ENCODE measurements at places on chromosomes 5 and 9. TPM values are rescaled to one million over a fixed set of nuclear protein-coding genes. Genes with fewer than 3 reads are reported as not detected.

- no peak for DNase-seq
Observed at GRCh38 chr5:135222771-135223170, 176.3 kb downstream of the MACROH2A1 start.

DNA sequence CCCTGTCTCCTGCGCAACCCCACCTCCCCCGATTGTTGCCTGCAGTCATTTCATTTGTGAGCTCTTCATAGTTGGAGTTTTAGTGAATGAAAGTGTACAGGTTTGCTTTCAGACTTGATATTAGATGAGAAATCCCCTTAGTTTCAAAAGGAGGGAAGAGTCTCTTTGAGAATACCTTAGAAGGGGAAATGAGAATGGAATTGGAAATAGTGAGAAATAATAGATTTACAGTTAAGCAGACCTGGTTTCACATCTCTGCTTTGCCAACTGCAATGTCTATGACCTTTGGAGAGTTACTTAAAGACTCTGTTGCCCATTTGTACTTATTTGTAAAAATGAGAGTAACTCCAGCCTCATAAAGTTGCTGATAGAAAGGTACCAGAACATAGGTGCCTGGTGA lies 120.4 kb downstream of the ZNF462 start:
- DNase-seq: no peak

GRCh38 chr9:4196886-4197285 lies 103.0 kb downstream of the GLIS3 start:
- no peak for DNase-seq

DNA sequence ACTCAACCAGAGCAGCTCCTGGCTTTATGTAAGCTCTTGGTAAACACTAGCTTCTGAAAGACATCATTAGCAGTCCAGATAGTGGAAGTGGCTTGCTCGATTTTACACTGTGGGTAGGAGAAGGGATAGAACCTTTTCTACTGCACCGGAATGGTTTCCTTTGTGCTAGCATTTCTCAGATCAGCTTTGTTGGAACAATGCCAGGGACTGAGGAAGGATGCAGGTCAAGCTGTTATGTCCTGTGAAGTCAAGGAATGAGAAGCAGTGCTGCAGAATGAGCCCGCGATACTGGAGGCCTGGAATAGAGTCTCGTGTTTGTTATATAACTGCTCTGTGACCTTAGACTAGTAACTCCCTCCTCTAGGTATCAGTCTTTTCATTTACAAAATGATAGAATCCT lies 233.6 kb downstream of the GABRB2 start:
- DNase-seq: no peak

DNA sequence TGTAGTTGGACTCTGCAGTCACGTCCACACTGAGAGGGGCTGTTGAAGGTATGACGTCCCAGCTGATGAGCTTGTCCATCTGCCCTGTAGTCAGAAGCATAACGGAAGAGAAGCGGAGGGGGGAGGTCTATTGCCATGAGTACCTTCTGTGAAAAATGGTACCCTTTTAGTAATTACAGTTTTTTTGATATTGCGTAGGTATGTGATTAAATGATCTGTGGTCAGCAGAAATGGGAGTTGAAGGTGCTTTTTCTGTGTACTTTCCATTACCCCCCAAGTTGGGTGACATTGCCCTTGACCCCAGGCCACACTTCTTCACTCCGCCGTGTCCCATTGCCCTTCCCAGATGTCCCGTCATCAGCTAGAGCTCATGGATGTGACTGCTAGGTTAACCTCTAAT lies 45.9 kb downstream of the SNX30 start:
- DNase-seq: no peak

- DNase-seq: no peak
Observed at GRCh38 chr5:157914151-157914788, 55.3 kb upstream of the CLINT1 start.

DNA sequence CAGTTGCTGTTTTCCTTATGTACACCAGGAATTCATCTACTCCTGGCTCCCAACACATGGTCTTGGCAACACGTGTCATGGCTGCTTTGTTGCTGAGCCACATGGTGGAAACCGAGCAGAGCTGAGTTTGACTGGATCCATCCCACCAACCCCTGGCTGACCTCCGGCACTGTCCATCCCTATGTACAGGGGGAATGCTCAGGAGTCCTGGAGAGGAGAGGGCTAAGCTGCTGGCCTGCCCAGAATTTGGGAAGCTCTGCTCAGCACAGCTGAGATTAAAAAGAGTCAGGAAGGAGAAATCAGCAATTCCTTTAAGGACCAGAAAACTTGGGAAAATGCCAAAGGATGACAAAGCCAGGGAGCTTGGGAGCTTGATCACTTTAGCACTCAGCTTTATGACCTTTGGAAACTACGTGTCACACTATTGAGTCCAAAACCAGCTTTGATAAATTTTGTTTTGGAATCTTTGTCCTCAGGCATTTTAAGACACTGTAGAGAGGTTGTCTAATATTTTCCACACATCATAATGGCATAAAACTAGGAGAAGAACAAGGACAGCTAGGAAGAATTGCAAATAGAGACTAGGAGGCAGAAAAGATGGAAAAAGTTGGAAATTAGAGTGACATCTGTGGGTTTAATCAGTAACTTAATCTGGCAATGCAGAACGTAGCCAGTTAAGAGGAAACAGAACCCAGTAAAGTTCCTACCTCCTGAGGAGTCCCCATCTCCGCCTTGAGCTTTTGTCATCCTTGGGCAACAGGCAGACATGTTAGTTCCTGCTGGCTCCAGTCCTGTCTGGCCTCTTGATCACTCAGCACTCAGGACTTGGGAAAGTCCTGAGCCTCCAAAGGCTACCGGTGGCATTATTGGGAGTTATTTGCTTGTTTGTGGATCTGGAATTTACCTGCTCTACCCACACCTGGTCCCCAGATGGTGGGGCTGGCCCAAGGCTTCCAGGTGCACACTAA lies 62.5 kb upstream of the PLPP1 start:
- no peak for DNase-seq

DNA sequence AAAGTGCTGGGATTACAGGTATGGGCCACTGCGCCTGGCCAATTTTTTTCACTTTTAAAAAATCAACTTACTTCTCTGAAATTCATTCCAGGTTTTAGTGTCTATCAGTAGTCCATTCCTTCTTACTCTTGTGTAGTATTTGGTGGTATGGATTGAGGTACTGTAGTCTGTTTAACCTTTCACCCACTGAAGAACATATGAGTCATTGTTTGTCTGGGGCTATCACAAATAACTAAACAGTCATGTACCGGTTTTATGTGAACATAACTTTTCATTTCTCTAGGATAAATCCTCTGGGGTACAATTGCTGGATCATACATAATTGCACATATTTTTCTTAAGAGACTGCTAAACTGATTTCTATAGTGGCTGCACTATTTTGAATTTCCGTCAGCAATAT lies 1188.0 kb upstream of the CDH9 start:
- DNase-seq: no peak

DNA sequence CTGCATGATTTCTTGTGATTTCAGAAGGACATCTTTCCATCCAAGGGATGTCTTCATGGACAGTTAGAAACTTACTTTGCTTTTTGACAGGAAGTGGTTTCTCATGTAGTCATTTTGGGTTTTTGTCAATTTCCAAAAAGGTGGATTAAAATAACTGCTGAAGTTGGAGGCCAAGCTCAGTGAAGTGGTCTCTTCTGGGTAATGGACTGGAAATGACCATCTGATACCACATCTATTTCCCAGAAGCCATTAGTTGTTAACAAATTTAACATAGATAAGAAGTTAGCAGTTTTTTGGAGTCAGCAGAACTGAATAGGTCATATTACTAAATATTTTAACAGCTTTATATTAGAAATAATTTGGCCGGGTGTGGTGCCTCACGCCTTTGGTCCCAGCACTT lies 86.2 kb upstream of the MYO10 start:
- no peak for DNase-seq

GRCh38 chr5:127056896-127057295 lies 16.4 kb downstream of the C5orf63 start:
- no peak for DNase-seq

Gene PPP3R2
- total RNA-seq: not detected

Gene SLC6A3
- not detected for total RNA-seq

Gene HRH2
- total RNA-seq: 0.06 TPM

All from glomerular endothelial cell (primary cell).